Tibial nerve (tissue), 4 donors: ENCODE measurements at places on chromosomes 1 and 21. TPM values are rescaled to one million over a fixed set of nuclear protein-coding genes. Genes with fewer than 3 reads are reported as not detected.

DNA sequence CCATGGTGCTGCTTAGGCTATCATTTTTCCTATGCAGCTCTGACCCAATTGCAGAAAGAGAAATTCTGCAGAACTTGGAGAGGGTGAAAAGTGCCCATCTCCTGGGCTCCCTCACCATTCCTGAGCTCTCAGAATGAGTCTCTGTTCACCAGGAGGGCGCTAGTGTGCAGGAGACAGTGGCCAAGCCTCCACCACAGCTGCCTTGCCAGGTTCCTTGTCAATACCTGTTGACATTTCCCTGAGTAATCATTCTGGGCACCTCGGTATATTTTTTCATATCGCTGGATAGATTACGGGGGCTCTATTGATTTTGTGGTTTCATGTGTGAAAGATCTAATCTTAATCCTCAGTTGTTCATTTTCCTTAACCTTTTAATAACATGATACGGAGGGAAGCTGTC lies 13.0 kb upstream of the C8B start:
- H3K4me3 ChIP-seq: no peak overlapping the region
- H3K27ac ChIP-seq: no peak overlapping the region
- no peaks in the 10 kb centered on the region for H3K4me1 ChIP-seq
- peaks cover 4% of the 10 kb centered on the region for H3K27me3 ChIP-seq

TRIM58 gene
- total RNA-seq: 3.9 TPM

DNA sequence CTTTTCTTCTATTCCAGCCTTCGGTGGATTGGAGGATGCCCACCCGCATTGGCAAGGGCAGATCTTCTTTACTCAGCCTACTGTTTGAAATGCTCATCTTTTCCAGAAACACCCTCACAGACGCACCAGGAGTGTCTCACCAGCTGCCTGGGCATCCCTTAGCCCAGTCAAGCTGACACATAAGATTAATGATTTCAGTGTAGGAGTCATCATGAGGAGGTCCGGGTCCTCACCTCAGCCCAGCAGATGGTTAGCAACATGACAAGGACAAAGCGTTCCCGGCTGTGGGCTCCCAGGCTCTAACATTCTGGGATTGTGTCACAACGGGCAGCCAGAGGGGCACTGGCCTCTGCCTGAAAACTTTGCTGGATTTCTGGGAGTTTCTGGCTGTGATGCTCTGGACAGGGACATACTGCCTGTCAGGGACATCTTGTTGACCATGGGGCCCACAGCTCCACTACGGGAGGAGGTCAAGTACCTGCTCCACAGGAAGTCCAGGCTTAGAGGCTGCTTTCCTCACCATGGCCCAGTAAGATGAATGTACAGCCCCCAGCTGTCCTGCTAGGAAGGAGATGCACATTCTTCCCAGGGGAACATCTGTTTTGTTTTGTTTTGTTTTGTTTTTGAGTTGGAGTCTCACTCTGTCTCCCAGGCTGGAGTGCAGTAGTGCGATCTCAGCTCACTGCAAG lies 204.0 kb upstream of the COA6 start:
- H3K4me1 ChIP-seq: no peaks in the 10 kb centered on the region
- no peak overlapping the region for H3K4me3 ChIP-seq
- H3K36me3 ChIP-seq: no peaks in the 10 kb centered on the region
- no peak for DNase-seq
- H3K27me3 ChIP-seq: no peaks in the 10 kb centered on the region

DNA sequence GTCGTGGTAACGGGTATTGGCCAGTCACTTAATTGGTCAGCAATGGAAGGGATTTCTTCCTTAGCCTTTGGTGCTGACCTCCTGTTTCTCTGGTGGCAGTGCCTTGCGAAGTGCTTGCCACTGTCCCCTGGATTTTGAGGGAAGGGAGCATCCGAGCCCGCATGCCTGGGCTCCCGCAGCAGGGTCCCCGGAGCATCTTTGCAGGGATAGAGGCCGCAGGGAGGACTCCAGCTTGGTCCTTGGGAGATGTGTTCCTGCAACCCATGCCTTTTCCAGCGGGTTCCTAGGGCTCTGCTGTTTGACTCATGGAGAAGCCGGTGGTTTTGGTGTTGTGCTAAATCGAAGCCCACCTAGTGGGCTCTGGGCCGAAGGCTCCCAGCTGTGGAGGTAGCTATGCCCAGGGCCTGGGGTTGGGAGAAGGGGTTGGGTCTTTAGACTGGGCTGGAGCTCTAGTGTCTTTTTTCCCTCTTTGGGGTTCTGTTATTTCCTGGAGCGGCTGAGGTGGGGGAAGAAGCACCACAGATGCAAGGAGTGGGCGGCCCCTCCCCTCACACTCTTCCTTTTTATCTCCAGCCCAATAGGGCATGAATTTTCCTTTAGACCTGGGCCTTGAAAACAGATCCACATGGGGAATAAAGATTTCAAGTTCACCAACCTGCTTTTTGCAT lies 39.0 kb downstream of the PIK3CD start:
- no peak for DNase-seq
- no peaks in the 10 kb centered on the region for H3K36me3 ChIP-seq
- H3K4me3 ChIP-seq: peak overlapping the region; percentile 92
- peak overlapping the region; percentile 74 for H3K27ac ChIP-seq
- H3K4me1 ChIP-seq: peaks cover 14% of the 10 kb centered on the region
- no peaks in the 10 kb centered on the region for H3K27me3 ChIP-seq

DNA sequence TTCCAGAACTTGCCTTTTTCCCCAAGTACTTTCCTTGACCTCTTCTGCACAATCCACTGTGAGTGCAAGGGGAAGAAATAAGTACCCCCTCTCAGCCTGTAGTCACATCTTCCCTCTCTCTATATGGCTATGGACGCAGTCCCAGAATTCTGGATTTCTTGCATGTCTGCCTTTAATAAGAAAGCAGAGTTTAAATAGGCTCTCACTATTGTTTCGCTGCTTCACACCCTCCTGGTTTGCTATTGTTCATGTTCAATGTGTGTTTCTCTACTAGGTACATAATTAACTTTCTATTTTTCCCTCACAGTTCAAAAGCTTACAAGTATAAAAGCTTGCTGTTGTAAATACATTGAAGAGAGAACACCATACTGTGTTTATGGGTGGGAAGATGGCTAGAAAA lies 181.5 kb upstream of the C1orf105 start:
- DNase-seq: no peak
- H3K4me3 ChIP-seq: no peak overlapping the region
- H3K36me3 ChIP-seq: no peaks in the 10 kb centered on the region
- no peak overlapping the region for H3K27ac ChIP-seq

S100A9 gene
- 58.8 TPM for total RNA-seq

RHEX gene
- total RNA-seq: 4.8 TPM

- no peaks in the 10 kb centered on the region for H3K36me3 ChIP-seq
- H3K27ac ChIP-seq: no peak overlapping the region
- DNase-seq: no peak
- H3K4me3 ChIP-seq: no peak overlapping the region
These were observed 2.7 kb downstream of the ATF3 start for GRCh38 chr1:212611000-212611948.

RAB7B gene
- 0.78 TPM for total RNA-seq

GRCh38 chr1:174023440-174023839 lies 1.3 kb upstream of the RC3H1 start:
- H3K27ac ChIP-seq: peak overlapping the region; percentile 87
- H3K36me3 ChIP-seq: no peaks in the 10 kb centered on the region
- H3K4me3 ChIP-seq: no peak overlapping the region
- peaks cover 25% of the 10 kb centered on the region for H3K4me1 ChIP-seq
- no peak for DNase-seq

GRCh38 chr1:16430606-16431005 lies 6.6 kb downstream of the SPATA21 start:
- no peaks in the 10 kb centered on the region for H3K4me1 ChIP-seq
- H3K27me3 ChIP-seq: no peaks in the 10 kb centered on the region
- no peak overlapping the region for H3K27ac ChIP-seq
- H3K4me3 ChIP-seq: no peak overlapping the region

- no peak for DNase-seq
- H3K4me3 ChIP-seq: no peak overlapping the region
- H3K4me1 ChIP-seq: peaks cover 27% of the 10 kb centered on the region
- no peak overlapping the region for H3K27ac ChIP-seq
- H3K36me3 ChIP-seq: no peaks in the 10 kb centered on the region
These were observed 226.0 kb downstream of the NPHP4 start for GRCh38 chr1:5765997-5766913.

FAM151A gene
- total RNA-seq: not detected

DNA sequence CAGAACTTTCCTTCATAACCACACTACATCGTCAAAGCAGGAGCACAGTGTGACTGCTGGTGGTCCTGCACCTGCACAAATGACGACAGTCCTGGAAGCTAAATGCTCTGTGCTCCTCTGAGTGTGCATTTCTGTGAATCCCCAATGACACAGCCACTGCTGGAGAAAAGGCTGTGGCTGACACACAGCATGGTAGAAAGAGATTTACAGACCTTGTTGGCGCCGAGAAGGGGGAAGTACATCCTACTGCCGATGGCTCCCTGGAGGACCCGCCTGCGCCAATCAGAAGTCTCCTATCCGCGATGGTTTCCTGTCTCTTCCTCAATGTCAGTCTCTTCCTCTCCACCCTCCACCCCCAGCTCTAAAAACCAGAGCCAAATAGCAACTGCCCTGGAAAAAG lies 115.4 kb upstream of the RAB4A start:
- peaks cover 18% of the 10 kb centered on the region for H3K4me1 ChIP-seq
- H3K27me3 ChIP-seq: no peaks in the 10 kb centered on the region
- H3K27ac ChIP-seq: no peak overlapping the region
- DNase-seq: peak; percentile 29
- H3K4me3 ChIP-seq: no peak overlapping the region

TTLL7 gene
- 15.1 TPM for total RNA-seq

LIX1L gene
- 57.1 TPM for total RNA-seq

- H3K36me3 ChIP-seq: no peaks in the 10 kb centered on the region
- no peaks in the 10 kb centered on the region for H3K27me3 ChIP-seq
- DNase-seq: no peak
- no peaks in the 10 kb centered on the region for H3K4me1 ChIP-seq
- no peak overlapping the region for H3K4me3 ChIP-seq
- H3K27ac ChIP-seq: no peak overlapping the region
These were observed 19.0 kb upstream of the ADGRL2 start for GRCh38 chr1:81781749-81782148.

TMIGD3 gene
- total RNA-seq: 0.84 TPM

DNA sequence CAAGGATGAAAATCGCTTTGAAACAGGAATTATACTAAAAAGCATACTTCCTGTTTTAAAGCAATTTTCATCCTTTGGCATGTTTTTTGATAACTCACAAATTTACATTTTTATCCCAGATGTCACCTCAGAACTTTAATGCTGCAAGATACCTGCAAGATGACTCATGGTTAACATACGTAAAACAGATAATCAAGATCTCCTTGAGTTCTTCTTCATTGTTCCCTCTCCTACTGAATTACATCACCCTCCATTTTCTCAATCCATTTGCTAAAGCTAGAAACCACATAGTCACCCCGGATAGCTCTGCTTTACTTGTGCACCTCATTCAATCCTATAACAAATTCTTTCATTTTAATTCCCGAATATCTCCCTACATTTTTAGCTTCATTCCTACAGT lies 1114.2 kb downstream of the PLA2G4A start:
- no peaks in the 10 kb centered on the region for H3K27me3 ChIP-seq
- no peak overlapping the region for H3K27ac ChIP-seq
- H3K4me3 ChIP-seq: no peak overlapping the region
- no peaks in the 10 kb centered on the region for H3K36me3 ChIP-seq
- no peak for DNase-seq

GRCh38 chr1:4935807-4936206 lies 281.4 kb downstream of the AJAP1 start:
- H3K4me1 ChIP-seq: no peaks in the 10 kb centered on the region
- no peak overlapping the region for H3K27ac ChIP-seq
- H3K36me3 ChIP-seq: no peaks in the 10 kb centered on the region
- no peaks in the 10 kb centered on the region for H3K27me3 ChIP-seq

SEMA4A gene
- 4.6 TPM for total RNA-seq

- no peak for DNase-seq
- H3K27ac ChIP-seq: no peak overlapping the region
- H3K36me3 ChIP-seq: no peaks in the 10 kb centered on the region
- no peak overlapping the region for H3K4me3 ChIP-seq
- H3K4me1 ChIP-seq: peaks cover 4% of the 10 kb centered on the region
These were observed 27.0 kb upstream of the SGIP1 start for GRCh38 chr1:66506991-66507390.

GRCh38 chr1:54553602-54554313 lies 5.7 kb downstream of the ACOT11 start:
- no peak overlapping the region for H3K27ac ChIP-seq
- no peak overlapping the region for H3K4me3 ChIP-seq
- no peaks in the 10 kb centered on the region for H3K36me3 ChIP-seq
- DNase-seq: no peak

DNA sequence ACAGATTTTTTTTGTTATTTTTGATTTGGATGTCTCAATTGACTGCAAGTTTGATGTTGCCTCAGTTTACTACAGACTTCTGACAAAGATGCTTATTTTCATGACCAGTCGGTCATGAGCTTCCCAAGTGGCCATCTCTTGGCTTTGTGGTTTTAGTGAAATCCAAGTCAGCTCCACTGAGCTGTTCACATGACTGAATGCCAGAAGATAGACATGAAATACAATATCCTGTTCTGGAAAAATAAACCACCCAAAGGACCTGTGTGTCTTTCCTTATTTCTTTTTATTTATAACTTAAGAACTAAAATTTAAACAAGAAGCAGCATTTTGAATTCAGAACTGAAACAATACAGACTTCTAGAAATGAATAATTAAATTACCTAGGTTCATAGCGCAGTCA lies 89.3 kb downstream of the HMCN1 start:
- no peaks in the 10 kb centered on the region for H3K4me1 ChIP-seq
- H3K27ac ChIP-seq: no peak overlapping the region
- no peaks in the 10 kb centered on the region for H3K36me3 ChIP-seq
- DNase-seq: no peak

CFHR2 gene
- not detected for total RNA-seq

FCRLB gene
- 2.4 TPM for total RNA-seq

DNA sequence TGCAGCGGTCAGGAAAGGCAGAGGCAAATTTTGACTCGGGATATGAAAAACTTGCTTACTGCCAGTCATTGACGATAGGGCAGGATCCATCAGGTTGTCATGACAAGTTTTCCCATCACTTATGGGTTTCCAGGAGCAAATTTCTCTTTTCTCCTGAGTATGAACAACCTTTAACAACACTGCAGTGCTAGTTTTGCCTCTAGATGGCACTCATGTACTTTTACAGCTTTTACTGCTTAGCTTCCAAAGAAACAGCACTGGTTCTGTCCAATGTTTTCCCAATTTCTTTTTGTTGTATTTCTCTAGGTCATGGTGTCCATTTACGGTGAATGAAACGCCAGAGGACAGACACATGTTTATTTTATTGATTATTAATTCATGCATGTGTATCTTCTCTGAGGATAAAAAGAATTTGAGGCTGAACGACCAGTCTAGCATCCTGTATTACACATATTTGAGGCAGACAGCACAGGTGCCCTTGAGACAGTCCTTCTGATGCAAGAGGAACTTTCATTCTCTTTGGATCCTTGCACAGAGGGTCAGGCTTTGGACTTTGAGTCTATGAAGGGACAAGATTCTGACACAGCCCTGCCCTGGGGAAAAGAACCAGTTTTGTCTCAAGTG lies 112.3 kb upstream of the TRABD2B start:
- no peak for DNase-seq
- H3K36me3 ChIP-seq: no peaks in the 10 kb centered on the region
- no peak overlapping the region for H3K4me3 ChIP-seq
- no peaks in the 10 kb centered on the region for H3K4me1 ChIP-seq
- H3K27me3 ChIP-seq: no peaks in the 10 kb centered on the region
